CD4-positive, alpha-beta T cell treated with Interferon gamma for 1 hour (primary cell): ENCODE measurements at places on chromosomes 11 and 22.

DNA sequence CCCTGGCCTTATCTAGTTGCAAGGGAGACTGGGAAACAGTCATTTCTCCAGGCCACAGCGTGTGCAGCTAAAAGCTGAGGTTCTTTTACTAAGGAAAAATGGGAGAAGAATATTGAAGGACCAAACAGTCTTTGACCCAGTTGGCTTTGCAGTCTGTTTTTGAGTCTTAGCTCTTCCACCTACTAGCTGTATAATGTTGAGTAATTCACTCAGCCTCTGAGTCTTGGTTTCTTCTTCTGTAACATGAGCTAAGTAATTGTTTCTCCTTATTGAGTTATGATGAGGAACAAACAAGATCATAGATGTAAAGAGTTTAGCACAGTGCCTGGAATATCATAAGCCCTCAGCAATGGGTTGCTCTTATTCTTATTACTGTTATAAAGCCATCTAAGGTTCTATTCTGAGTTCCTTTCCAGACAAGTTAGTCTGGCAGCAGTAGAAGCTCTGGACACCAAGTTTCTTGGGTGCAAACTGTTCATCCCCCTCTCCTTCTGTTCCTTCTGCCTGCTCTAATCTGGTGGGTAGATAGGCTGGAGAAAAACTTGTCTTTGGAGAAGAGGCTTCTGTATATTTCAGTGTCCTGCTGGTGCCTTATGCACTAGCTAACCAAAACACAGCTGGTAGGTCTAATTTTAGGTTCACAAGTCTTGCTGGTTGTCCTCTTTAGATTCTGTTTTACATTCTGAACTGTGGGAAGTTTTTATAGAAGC is 13.5 kb downstream of the TRIM44 start:
- DNase-seq: no peak

- DNase-seq: no peak
These were observed 52.3 kb downstream of the SLC36A4 start for GRCh38 chr11:93145390-93145915.

DNA sequence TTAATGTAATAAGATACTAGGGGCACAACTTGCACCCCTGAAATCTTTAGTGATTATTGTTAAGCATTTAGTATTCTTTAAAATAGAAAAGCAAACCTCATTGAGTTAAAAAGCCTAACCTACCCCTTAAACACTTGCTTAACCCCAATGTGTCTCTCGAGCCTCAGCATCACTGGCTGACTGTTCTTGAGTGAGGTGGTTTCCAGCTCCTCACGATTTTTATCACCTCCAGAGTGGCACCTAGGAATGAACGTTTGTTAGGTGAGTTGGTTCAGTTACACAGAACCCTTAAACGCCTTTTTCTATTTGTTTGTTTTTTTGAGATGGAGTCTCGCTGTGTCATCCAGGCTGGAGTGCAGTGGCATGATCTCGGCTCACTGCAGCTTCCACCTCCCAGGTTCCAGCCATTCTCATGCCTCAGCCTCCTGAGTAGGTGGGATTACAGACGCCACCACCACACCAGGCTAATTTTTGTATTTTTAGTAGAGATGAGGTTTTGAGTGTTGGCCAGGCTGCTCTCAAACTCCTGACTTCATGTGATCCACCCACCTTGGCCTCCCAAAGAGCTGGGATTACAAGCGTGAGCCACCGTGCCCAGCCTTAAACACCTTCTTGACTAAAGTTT is 13.7 kb downstream of the YWHAH start:
- no peak for DNase-seq

- DNase-seq: no peak
These were observed 19.4 kb upstream of the NFAM1 start for GRCh38 chr22:42451499-42452145.

DNA sequence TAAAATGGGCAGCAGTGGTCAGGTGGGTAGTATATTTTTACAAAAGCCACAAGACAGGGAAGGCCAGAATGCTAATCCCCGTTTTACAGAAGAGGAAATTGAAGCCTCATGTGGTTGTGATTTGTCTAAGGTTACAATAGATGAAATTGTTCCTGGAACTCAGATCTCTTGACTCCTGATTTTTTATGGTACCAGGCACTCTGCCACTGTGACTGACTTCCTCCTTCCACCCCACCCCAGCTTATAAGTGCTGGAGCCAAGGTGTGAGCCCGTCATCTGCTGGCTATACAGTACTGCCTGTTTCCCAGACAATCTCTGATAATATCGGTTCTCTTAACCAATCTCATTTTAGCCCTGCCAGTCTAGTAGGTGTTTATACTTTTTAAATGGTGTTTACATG is 1.9 kb downstream of the SLC5A1 start:
- no peak for DNase-seq

DNA sequence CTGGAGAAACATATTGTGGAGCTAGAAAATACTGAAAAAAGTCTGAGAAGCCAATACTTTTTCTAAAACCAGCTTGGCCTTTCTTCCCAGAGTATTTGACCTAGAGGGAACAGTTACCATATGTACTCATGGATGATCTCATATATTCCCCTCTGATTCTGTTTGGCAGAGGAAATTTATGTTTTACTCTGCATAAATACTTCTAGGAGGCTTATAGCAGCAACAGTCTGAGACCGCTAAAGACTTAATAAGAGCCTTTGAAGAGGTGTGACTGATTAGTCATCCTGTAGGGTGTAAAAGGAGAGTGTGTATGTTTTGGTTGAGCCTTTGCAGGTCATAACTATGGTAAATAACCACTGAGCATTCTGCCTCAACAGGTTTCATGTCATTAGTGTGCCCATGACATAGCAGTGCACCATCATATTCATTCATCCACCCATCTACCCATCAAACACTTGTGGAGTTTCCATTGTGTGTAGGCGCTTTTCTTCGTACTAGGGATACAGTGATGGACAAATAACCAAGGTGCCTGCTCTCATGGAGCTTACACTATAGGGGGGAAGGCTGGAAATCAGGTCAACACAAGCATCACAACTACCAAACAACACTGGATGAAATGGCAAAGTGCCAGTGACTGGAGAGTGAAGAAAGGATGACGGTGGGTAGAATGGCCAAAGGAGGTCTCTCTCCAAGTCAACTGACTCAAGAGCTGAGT is 44.5 kb downstream of the TRAF6 start:
- no peak for DNase-seq

- no peak for DNase-seq
These were observed 134.0 kb upstream of the SYN3 start for GRCh38 chr22:33192156-33192555.

DNA sequence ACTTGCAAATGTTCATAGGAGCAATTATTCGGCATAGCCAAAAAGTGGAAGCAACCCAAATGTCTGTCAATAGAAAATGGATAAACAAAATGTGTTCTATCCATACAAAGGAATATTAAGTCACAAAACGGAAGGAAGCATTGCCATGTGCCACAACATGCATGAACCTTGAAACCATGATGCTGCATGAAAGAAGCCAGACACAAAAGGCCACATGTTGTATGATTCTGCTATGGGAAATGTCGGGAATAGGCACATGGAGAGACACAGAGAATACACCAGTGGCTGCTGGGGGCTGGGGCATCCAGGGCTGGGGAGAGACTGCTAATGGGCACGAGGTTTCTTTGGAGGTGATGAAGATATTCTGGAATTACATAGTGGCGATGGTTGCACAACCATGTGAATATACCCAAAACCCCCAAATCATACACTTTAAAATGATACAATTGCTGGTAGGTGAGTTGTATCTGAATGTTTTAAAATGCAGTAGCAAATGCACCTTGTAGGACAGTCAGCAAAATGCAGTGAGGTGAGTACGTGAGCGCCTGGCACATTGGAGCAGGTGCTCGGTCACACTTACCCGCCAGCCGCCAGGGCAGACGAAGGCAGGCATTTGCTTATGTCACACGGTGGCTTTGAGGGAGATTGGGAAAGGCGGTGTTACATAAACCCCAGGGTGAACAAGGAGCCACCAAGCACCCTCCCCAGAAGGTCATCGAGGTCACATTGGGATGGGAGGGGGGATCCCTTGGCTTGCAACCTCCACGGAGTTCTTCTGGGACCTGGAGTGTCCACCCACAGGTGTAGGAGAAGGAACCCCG is 6.3 kb upstream of the OSM start:
- DNase-seq: peak; percentile 47

GRCh38 chr11:72240461-72241290 is 3.3 kb downstream of the PHOX2A start:
- DNase-seq: no peak

- no peak for DNase-seq
These were observed 5.4 kb downstream of the SLC25A45 start for GRCh38 chr11:65377036-65377435.

DNA sequence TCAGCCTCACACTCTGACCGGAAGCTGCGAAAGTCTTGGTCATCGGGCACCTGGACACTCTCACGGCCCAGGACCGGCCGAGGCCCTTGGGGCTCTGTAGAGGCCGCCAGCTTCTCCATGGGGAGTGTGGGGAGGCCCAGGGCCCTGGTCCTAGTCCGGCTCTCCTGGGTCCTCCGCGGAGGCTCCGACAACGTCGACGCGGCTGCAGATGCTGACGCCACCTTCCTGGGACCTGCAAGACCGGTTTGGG is 12.9 kb downstream of the STARD10 start:
- no peak for DNase-seq

- no peak for DNase-seq
These were observed 110.1 kb downstream of the NOX4 start for GRCh38 chr11:89381094-89381493.

DNA sequence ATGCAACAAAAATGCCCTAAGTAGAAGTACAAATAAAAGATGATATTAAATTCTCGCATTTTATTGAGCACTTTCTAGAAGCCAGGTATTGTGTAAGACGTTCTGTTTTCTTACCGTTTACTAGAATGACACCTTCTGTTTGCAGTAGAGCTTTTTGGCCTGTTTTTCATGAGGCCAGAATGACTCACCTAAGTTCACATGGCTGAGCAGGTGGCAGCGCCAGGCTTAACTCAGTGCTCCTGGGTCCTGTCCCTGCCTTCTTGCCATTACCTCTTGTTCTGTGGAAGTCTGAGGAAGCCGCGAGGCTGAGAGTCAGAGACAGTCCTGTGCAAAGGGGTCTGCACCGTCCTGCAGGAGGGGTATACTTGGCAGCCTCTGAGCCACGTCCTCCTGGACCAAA is 113.8 kb downstream of the ATXN10 start:
- DNase-seq: no peak

GRCh38 chr22:44030051-44030701 is 6.1 kb downstream of the PARVB start:
- no peak for DNase-seq
